DMS153 (cell line): ENCODE measurements at places on chromosomes 2 and 18.
A peak's percentile ranks its signal among the peaks of the same experiment; 100 is the strongest.

- no peak for DNase-seq
These were observed 651.9 kb downstream of the SLC4A3 start for GRCh38 chr2:220279372-220279771.

DNA sequence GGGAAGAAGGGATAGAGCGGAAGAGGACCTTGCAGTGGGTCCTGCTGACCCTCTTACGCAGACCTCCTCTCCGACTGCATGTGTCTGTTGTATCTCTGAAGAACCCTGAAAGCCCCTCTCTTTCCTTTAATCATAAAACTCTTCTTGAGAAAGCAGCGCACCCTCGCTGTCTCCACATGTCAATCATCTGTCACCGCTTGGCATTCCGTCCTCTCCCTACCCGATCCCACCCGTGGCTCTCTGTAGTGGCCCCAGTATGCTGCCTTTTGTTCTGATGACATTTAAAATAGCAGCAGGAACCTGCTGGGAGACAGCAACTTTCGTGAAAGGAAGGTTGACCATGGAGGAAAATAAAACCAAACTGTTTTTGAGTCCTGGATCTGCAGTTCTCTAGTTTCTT, 582.9 kb upstream of the SALL3 start:
- no peak for DNase-seq

DNA sequence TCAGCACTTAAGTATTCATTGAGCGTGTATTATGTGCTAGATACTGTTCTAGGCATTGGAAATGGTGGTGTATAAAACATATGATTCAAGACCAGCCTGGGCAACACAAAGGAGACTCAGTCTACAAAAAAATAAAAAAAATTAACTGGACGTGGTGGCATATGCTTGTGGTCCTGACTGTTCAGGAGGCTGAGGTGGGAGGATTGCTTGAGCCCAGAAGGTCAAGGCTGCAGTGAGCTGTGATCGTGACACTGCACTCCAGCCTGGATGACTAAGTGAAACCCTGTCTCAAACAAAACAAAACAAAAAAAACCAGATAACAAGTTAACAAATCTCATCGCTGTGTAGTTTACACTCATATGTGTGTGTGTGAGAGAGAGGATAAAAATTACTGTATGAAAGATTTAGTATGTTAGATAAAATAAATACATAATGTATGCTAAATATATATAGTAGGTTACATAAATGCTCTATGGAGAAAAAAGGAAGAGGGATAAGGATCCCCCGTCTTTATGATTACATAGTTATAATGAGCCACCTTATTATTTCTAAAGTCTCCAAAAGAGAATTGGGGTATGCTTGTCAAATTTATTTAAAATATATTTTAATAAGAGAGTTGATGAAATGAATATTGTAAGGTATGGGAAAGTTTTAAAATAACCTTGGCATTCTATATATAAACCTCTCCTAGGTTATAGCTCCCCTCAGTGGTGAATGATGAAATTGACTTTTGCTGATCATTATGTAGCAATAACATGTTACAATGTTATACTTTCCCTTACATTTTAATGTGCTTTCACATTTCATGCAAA, 69.2 kb downstream of the EHBP1 start:
- DNase-seq = peak; percentile 6

- no peak for DNase-seq
These were observed 39.1 kb downstream of the STK17B start for GRCh38 chr2:196131949-196132925.

DNA sequence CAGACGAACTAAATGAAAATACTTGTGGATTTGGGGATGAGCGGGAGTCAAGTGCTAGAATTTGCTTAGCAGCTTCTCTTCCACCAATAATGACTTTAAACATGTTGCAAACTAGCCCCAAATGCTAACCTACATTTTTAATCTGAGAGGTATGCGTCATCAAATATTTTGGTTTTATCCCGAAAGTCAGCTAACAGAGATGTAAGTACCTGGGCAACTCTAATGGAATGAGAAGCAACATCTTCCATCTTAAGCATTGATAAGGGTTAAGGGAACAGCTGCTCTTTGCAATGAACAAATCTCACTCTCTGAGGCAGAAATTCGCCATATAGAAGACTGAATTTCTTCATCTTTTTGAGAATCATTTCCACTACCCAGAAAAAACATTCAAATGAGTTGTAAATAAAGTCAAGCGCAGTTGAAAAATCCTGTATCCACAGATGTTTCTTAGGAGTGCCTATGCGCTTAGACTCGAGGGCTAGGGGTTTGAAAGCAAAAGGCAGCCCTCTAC, 926 bp upstream of the YPEL5 start:
- no peak for DNase-seq

DNA sequence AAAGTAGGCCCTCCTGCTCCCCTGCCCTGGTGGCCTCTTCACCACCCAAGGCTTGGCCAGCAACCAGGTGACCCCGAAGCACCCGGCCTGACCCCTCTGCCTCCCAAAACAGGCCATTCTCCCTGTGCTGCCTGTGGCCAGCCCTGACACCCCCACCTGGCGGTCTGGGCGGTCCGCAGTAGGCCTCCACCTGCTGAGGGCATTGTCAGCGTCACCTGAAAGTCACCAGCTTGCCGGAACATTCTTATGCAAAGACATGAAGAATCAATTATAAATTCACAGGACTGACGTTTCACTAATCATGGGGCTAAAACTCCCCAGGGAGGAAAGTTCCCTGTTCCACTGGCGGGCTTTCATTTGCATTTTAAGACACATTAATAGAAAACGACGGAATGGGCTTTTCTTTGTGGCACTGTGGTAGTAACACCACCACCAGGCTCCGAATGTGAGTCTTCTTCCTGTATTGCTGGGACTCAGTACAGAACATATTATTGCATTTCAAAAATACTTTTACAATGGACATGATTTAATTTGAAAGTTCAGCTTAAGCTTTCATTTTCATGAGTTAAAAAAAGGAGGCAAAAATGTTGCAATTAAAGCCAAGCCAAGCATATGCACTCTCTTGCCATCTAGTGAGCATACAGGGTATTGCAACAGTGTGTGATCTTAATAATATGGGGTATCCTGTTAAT, 57.4 kb downstream of the ADI1 start:
- no peak for DNase-seq

- DNase-seq = no peak
These were observed 336.5 kb upstream of the SLC39A10 start for GRCh38 chr2:195320413-195320973.

DNA sequence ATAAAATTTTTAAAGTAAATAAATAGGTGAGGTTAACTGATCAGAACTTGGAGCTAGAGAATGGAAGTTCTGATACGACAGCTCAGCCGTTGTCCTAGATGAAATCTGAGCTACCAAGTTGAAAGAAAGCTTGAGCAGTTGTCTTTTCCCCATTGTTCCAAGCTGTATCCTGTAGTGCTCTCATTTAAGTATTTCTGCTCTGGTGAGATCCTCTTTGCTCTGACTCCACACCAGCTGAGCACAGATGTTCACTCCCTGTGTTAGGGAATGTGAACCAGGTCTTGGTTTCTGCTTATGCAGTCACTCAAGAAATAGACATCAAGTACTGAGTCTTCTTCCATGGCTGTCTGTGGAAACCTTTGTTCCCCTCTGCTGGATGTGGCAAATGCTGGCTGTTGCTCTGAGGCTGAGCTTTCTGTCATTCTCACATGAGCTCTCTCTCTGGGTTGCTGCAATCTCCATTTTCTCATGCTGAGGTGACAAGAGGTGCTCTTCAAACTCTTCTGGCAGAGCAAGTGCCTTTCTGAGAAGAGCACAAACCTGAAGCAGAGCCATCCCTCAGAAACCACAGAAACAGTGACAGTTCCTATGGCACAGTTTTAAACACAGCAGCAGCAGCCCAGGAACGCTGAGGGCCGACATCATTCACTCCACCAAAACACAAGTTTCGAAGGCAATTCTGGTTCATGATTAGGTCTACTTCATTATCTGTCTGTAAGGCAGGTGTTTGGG, 194.1 kb downstream of the SP3 start:
- DNase-seq = no peak

- no peak for DNase-seq
These were observed 19.3 kb downstream of the GPR55 start for GRCh38 chr2:230905448-230906421.

GRCh38 chr2:132384491-132385151, 32.0 kb upstream of the GPR39 start:
- no peak for DNase-seq

GRCh38 chr18:48996901-48997463, 46.2 kb upstream of the SMAD7 start:
- peak; percentile 37 for DNase-seq

- DNase-seq = no peak
These were observed 650.4 kb downstream of the RNF144A start for GRCh38 chr2:7567646-7568045.

GRCh38 chr18:10481831-10482230, 27.4 kb downstream of the APCDD1 start:
- no peak for DNase-seq

DNA sequence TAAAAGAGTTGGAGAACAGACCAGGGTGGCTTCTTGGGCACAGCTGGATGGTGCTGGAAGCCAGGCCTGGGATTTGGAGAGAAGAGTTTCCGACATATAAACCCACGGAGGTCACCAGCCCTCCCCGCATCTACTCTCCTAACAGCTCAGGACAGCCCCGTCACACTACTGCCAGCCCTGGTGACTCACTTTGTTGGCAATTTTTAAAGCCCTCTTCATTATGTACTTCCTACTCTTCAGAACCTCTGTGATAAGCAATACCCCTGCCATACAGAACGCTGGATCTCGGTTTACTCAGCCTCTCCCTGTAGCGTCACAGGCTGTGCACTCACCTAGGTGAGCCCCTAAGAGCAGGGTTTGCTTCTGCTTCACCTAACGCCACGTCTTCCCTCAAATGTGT, 48.1 kb downstream of the ID2 start:
- DNase-seq = no peak

DNA sequence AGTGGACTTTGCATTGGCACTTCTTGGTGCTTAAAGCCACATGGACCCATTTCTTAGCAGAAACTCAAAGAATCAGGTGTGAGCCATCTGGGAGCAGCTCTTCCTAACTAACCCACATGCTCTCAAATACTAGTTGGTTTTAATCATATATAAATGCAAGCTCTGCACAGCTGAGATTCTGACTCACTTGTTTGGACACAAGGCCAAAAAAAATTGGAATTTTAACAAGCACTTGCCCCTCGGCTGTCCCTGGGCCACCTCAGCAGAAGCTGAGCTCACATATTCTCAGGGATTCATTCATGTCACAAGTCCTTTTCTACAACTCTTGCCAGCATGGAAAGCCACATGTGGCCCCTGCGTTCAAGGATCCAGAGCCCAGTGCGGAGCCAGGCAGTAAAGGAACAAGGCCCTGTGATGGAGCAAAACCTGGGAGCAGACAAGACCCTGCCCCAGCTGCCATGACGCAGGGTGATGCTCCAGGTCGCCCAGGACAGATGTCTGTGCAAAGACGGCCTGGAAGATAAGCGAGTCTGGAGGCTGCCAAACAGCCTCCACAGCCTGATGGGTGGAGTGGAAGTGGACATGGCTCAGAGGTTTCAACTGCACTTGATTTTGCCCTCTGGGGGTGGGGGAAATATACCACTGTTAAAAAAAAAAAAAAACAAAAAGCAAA, 266.5 kb downstream of the EIPR1 start:
- no peak for DNase-seq
